ENCODE measurements at places on chromosomes 3 and 15.

GRCh38 chr3:45878124-45878523 is 8.2 kb upstream of the CCR9 start:
- no peak for DNase-seq

DNA sequence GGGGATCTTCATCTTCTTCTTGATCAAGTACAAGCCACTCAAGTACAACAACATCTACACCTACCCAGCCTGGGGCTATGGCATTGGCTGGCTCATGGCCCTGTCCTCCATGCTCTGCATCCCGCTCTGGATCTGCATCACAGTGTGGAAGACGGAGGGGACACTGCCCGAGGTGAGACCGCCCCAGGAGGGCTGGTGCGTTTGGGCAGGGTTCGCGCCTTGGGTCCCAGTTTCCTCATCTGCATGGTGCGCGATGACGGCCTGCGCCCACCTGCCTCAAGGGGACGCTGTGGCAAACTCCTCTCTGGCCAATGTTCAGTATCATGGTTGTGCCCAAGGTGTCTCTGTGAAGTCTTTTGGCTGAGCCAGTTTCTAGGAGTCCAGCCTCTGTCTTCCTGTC is 57.5 kb upstream of the SLC6A1 start:
- DNase-seq: no peak

- DNase-seq: no peak
Observed at GRCh38 chr3:96700322-96701315, 113.8 kb upstream of the EPHA6 start.

DNA sequence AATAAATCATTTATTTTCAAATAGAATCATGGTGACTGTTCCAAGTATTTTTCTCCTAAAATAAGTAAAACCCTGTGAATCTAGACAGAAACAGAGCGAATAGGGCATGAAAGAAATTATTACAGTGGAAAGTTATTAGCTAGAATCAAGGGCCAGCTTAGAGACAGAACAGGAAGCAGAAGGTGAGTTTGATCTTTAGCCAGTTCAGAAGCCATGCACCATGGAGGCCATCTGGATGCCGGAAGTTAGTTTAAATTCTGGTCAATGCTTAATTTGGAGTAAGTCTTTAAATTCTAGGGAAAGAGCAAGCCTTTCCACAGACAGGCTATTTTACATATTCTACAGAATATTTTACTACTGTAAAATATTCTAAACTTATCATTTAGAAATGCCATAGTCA is 574.8 kb downstream of the CADM2 start:
- no peak for DNase-seq

- no peak for DNase-seq
Observed at GRCh38 chr3:72032441-72033135, 247.6 kb upstream of the PROK2 start.

DNA sequence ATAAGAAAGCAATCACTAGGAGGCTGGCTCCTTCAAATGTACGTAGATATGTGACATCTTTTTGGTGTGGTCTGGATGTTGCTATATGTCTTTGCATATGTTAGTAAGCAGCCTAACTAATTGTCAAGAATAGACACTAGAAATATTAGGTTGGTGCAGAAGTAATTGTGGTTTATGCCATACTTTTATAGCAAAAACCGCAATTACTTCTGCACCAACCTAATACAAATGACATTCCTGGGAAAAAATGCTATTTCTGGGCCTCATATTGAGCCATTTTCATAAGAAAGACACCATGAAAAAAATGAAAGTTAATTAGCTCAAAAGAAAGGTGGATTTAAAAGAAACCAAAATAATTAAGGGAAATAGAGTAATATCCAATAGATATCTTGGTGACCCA is 555.8 kb downstream of the ZNF385D start:
- DNase-seq: no peak

DNA sequence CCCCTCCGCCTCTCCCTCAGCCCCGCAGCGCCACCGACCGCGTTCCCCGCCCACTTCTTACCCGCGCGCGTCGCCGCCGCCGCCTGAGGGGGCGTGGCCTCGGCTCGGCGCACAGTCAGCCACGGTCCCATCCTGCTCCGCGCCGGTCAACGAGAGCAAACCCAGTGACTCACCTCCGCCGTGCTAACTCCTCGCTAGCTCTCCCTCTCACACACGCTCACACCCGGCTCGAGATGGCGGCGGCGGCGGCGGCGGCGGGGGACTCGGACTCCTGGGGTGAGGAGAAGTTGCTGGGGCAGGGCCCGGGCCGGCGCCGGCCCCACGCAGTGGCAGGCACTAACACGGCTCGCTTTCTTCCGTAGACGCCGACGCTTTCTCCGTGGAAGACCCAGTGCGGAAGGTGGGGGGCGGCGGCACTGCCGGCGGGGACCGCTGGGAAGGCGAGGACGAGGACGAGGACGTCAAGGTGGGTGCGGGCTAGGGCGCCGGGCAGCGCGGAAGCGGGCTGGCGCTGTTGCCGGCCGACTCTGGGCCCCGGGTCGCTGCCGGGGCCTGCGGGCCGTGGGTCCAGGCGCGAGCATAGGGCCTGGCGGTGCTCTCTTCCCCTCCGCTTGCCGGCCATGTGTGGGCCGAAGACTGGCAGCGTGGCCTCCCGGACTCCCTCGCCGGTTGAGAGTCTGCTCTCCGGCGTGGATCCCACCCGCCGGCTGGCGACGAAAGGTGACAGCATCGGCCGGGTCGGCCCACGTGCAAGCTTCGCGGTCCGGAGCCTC is at the start of gene EIF3J:
Gene EIF3J (plus strand): TSS at position 186 of the 773 bp plus-strand sequence. CDS start 48 bp downstream, at position 234.
- peak; percentile 88 for DNase-seq

DNA sequence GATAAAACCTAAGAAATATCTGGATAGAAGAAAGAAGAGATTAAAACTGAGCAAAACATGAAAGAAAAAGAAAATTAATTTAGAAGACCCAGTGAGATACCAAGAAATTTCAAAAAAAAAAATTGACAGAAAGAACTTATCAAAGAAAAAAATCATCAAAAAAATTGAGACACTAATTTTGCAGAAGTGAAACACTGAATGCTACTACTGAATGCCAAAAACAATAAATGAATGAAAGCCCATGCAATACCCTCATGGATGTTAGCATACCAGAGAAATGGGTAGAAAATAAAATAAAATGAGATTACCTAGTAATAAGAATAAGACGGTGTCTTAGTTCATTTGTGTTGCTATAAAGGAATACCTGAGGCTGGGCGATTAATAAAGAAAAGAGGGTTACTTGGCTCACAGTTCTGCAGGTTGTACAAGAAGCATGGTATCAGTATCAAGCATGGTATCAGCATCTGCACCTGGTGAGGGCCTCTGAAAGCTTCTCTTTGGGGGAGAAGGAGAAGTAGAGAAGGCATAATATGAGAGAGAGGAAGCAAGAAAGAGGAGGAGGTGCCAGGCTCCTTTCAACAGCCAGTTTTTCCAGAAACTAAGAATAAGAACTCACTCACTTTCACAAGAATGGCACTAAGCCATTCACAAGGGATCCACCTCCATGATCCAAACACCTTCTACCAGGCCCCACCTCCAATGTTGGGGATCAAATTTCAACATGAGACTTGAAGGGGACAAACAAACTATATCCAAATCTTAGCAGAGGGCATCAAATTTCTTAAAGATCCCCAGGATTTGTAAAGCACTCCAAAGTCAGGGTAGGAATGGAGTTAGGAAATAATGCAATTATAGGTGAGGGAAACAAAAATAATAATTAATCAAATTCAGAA is 73.2 kb downstream of the BTLA start:
- DNase-seq: no peak

- DNase-seq: no peak
Observed at GRCh38 chr15:69939513-69940440, 157.9 kb downstream of the TLE3 start.

DNA sequence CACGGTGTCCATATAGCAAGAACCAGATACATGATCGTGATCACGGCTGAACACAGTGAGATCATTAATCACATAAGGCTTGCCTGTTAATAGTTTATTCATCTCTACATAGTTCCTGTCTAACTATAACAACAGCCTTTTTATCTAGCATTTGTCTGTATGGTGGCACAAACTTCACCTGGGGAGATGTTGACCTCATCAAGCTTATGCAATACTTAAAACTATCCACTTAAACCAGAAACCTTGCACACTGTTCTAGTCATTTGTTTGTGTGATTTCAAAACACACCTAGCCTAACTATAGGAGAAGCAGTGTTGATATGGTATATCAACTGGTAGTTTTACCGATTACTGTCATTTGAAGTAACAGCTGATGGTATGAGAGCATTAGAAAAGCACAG is 124.8 kb downstream of the VPS13C start:
- DNase-seq: no peak

- DNase-seq: no peak
Observed at GRCh38 chr15:58574631-58575030, 142.8 kb downstream of the LIPC start.

- DNase-seq: no peak
Observed at GRCh38 chr15:66505818-66506217, 692 bp downstream of the ZWILCH start.

GRCh38 chr3:124592658-124593441 is 137.4 kb upstream of the UMPS start:
- DNase-seq: no peak

DNA sequence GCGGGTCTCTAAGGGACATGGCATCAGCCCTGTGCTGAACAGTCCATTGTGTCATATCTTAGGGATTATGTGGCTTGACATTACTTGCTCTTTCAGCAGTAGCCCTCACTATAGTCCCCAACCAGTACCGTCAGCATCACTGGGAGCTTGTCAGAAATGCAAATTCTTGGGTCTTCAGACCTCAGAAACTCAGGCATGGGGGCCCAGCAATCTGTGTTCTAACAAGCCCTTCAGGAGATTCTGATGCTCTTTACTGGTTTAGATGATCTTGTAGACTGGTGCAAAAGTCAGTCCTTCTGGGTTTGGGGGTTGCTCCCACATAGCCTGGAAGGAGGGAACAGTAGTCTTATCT is 39.0 kb upstream of the TRAK1 start:
- DNase-seq: no peak

Measured in kidney epithelial cell (primary cell).